ENCODE measurements at places on chromosomes 5 and 9. TPM values are rescaled to one million over a fixed set of nuclear protein-coding genes. Genes with fewer than 3 reads are reported as not detected.

DNA sequence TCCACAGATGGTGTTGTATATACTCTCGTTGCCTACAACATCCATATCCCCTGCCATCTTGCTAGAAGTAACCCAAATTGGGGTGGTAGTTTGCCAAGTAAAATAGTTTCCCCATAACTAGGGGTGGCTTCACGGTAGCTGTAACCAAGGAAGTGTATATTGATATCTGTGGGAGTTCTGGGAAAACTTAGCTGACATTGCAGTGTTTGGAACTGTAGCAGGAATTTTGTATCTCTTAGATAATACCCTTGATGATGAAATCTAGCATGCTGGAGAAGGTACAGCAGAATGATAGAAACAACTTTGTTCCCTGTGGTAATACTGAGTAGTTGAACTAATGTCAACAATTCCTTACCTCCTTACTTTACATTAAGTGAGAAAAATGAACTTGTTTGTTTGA lies 29.8 kb downstream of the FBXL7 start:
- no peak for DNase-seq

DNA sequence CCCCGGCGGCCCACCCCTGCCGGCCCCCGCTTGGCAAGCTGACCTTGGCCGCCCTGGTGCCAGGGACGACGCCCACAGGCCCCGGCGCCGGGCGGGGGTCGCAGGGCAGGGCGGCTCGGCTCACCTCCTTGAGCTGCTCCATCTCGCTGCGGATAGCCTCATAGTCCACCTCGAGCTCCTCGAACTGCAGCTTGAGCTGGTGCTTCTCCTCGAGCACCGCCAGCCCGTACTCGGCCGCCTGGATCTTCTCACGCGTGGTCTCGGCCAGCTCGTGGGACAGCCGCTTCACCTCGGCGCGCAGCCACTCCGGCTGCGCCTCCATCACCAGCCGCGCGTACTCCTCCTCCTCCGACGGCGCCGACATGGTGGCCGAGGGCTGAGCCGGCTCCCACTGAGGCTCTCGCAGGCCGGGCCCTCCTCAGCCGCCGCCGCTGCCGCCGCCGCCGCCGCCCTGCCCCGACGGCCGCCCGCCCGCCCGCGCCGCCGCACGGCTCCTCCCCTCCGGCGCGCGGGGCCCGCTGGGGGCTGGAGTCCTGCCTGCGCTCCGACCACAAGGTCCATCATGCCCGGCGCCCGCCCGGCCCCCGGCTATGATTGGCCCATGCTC lies at the start of gene BICD2:
TSS of gene BICD2 (minus strand) at position 453 of the 607 bp plus-strand sequence. CDS start at position 364, 89 bp downstream.
- no peak for DNase-seq

DNA sequence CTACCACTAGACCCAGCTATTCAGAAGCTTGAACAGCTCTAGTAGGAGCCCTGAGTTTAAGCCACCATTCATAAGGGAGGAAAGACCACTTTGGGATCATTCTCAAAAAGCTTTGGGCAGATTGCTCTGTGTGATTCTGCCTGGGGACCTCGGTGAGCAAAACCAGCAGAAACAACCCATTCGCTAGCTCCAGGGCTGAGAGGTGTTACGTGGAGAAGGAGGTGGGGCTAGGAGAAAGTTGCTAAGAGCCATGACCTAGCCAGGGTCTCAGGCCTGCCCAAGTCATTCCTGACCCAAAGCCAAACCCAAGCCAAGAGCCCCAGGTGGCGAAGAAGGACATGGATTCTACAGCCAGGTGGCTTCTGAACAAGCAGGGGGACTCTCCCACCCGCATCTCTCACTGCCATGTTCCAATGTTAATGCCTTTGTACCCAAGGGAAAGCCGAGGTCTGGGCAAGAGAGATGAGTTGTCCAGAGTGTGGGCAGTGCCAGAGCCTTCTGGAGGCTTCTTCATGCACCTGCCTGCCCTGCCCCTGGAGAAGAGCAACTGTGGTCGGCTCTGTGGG lies 4.0 kb upstream of the BARHL1 start:
- DNase-seq: no peak

- DNase-seq: no peak
These were observed 682 bp downstream of the DHX29 start for GRCh38 chr5:55306641-55307382.

GRCh38 chr5:55410845-55411244 lies 103.1 kb downstream of the MTREX start:
- DNase-seq: no peak

- DNase-seq: no peak
These were observed 547.6 kb downstream of the RAB3C start for GRCh38 chr5:59130431-59130830.

- DNase-seq: no peak
These were observed 24.4 kb downstream of the EGR1 start for GRCh38 chr5:138489683-138490061.

- DNase-seq: no peak
These were observed 55.1 kb upstream of the PAPPA start for GRCh38 chr9:116098476-116098875.

DNA sequence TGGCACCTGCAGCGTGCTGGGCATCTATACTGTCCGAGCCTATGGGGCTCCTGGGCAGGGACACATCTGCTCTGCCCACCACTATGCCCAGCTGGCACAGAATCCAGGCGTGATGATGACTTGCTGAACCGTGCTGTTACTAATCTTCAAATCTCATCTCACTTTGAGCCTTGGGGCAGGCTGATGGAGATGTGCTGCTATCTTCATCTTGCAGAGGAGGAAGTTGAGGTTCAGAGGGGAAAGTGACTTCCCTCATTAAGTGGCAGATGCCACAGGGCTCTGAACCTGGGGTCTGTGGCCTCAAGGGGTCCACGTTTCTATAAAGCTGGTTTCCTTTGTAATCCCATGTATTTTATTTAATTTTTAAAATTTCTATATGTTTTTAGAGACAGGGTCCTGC lies 4.7 kb downstream of the SLC2A6 start:
- DNase-seq: no peak

DNA sequence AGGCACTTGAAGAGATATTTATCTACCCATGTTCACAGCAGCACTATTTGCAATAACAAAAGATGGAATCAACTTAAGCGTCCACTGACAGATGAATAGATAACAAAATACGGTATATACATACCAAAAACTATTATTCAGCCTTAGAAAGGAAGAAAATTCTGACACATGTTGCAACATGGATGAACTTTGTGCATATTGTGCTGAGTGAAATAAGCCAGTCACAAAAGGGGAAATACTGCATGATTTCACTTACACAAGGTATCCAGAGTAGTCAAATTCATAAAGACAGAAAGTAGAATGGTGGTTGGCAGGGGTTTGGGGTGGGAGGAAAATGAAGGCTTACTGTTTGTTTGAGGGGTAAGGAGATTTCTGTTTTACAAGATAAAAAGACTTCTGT lies 66.0 kb downstream of the FBN2 start:
- DNase-seq: no peak

DNA sequence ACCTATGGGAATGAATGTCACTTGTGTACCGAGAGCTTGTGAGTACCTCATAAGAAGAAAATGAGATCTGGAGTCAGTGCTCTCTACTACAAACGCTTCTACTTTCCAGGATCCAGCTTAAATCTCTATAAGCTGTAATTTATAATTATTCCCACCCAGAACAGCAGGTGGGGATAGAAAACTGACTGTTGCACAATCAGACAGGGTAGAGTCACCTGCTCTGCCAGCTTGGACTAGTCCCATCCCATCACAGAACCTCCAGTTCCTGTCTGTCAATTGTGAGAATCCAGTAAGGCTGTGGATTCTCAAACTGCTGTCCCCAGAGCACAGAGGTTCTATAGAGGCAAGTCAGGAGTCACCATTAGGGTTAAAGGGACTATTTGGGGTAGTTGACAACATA lies 2.0 kb downstream of the SPINK7 start:
- DNase-seq: no peak

GRCh38 chr5:96733771-96734500 lies 71.8 kb downstream of the CAST start:
- DNase-seq: no peak

GRCh38 chr9:108156270-108156998 lies 666.9 kb upstream of the KLF4 start:
- no peak for DNase-seq

DNA sequence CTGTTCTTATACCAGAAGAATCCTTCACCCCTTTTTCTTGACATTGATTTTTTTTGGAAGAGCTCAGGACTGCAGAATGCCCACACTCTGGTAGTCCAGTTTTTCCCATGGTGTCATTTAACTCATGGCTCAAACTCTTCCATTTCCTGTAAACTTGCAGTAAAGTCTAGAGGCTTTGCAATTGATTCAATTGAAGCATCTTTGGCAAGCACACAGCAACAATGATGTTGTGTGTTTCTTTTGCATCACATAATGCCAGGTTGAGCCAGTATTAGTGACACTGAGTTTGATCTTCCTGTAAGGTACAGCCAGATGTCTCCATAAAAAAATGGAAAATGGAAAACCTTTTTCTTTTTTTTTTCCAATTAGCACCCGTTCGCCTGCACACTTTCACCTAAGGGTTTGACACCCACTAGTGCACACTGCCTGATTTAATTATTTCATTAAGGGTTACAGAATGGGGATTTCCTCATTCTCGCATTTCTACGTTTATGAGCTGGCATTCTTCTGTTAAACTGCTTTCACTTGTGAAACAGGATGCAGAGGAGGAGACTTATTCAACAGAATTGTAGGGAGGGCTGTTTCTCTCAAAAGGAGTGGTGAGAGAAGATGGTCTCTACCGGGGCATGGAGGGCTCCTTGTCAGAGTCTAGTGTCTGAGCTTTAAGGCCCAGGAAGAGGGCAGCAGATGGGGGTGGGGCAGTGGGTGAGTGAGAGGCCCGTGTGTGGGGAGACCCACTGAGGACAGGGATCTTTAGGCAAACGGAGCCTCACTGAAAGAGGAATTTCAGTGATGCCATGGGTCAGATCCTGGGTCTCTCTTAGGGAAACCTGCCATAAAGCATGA lies 2.2 kb upstream of the S1PR3 start:
- no peak for DNase-seq

- DNase-seq: peak; percentile 62
These were observed at the start of gene SELENOP for GRCh38 chr5:42811591-42812446. Gene SELENOP (minus strand): TSS chr5:42811892. CDS start chr5:42808353, 3,539 bp downstream.

GRCh38 chr5:146490089-146490843 lies 25.7 kb downstream of the GPR151 start:
- DNase-seq: no peak

DNA sequence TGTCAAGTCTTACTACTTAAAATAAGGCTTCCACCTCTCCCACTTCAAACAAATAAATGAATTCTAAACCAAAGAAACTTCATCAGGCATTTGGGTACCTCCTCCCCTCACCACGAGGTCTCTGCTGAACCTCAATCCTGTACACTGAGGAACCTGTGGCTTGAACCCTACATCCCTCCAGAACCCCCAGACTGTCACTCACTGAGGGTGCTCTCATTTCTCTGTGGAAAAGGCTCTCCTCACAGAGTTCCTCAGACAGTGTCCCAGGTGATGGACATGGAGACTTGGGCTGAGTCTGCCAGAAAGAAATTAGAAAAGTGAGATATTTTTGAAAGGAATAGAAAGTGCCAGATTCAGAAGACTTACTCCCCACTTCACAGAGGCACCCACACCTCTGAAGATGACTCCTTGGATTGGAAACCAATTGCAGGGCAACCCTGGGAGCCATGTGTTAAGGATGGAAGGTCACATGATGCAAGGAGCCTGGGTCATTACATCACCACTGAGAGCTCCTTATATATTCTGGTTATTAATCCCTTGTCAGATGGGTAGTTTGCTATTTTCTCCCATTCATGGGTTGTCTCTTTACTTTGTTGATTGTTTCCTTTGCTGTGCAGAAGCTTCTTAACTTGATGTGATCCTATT lies 19.8 kb downstream of the MLANA start:
- no peak for DNase-seq

DNA sequence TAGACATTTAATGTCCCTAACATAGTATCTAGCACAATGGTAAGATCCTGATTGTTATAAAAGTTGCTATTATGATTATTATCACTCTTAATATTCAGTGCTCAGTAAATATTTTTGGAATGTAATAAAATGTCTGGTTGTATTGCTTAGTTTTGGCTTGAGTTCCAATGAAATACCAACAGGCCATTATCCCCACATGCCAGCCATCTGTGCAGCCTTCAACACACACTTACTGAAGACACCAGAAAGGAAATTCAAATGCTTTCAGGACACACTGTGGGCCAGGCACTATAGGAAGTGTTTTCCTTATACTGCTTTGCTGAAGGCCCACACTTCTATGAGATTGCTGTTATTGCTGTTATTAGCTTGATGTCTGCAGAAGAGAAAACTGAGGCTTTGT lies 157.5 kb downstream of the TRIM32 start:
- DNase-seq: no peak

DNA sequence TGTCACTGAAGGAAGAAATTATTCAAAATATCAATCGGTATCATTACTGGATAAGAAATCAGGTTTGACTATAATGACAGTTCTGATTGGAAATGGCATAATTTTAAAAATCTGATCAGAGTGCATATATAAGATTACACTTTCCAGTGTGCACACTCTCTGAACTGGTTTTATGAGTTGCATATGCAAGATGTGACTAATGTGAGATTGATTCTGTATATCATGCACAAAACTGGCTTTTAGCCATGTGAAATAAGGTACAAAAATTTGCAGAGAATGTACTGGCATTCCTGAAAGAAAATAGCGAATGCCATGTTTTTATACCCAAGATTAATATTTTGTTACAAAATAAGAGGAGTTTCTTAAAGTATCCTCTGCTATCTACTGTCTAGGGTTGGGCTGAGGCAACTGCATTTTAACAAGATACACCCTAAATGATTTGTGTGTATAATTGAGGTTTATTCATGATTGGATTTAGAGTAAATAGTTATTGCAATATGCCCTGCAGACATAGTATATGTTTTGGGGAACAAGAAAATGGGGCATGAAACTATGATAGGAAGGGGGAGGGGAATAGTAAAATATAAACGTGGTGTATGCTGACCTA lies 70.7 kb downstream of the LNPEP start:
- DNase-seq: no peak

DNA sequence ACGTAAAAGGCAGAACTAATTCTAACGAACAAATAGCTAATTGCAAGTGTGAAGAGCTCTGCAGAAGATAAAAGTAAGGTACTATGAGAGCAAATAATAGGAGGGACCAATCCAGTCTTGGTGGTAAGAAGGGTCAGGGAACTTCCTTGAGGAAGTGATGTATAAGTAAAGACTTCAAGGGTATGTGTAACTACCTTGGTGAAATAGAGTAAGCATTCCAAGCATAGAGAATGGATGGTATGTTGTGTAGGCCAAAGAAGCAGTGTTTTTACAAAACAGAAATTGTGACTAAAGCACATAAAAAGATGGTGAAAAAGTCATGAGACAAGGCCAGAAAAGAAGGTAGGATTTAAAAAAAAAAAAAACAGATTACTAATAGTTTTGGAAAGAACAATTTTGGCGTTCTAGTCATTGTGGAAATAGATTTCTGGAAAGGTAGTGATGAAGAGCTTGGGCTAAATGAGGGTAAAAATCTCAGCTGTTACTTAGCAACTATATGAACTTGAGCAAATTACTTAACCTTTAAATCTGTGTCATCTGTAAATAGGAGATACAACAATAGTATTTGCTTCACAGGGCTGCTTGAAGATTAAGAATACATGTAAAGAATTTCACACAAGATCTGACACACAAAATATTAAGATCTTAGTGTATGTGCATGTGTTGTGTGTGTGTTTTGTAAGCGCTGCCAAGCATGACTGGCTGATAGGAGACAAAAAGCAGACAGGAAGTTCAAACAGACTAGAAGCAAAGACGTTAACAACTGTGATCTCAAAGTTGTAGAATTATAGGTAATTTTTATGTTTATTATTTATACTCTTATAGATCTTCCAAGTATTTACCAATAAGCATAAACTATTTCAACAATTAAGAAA lies 73.5 kb downstream of the NR6A1 start:
- DNase-seq: no peak

GRCh38 chr5:129591508-129592160 lies 131.5 kb downstream of the ADAMTS19 start:
- DNase-seq: no peak

MPDZ gene
- polyA plus RNA-seq: 18.5 TPM

CENPP gene
- 1.2 TPM for polyA plus RNA-seq

Data from kidney (tissue), 22 donors.